ENCODE measurements at places on chromosomes 3 and 15. TPM values are rescaled to one million over a fixed set of nuclear protein-coding genes. Genes with fewer than 3 reads are reported as not detected.

Gene CX3CR1
- not detected for total RNA-seq

Gene MB21D2
- total RNA-seq: 5.1 TPM

Gene MKRN3
- 0.43 TPM for total RNA-seq

Gene PAQR9
- total RNA-seq: 0.36 TPM

Gene SLC28A1
- total RNA-seq: not detected

Gene UBA7
- 54.4 TPM for total RNA-seq

Gene CRYGS
- total RNA-seq: 0.89 TPM

Gene SAXO2
- 0.30 TPM for total RNA-seq

Gene SETD5
- 63.0 TPM for total RNA-seq

Gene PIF1
- 6.3 TPM for total RNA-seq

Gene HGD
- 1.3 TPM for total RNA-seq

Gene KIF7
- 14.3 TPM for total RNA-seq

Gene KCNMB3
- 0.76 TPM for total RNA-seq
